Sciatic nerve (tissue), 2 donors: ENCODE measurements at places on chromosomes 1 and 21. TPM values are rescaled to one million over a fixed set of nuclear protein-coding genes. Genes with fewer than 3 reads are reported as not detected.
A peak's percentile ranks its signal among the peaks of the same experiment; 100 is the strongest.

Gene HHIPL2
- total RNA-seq, result 0.80 TPM

DNA sequence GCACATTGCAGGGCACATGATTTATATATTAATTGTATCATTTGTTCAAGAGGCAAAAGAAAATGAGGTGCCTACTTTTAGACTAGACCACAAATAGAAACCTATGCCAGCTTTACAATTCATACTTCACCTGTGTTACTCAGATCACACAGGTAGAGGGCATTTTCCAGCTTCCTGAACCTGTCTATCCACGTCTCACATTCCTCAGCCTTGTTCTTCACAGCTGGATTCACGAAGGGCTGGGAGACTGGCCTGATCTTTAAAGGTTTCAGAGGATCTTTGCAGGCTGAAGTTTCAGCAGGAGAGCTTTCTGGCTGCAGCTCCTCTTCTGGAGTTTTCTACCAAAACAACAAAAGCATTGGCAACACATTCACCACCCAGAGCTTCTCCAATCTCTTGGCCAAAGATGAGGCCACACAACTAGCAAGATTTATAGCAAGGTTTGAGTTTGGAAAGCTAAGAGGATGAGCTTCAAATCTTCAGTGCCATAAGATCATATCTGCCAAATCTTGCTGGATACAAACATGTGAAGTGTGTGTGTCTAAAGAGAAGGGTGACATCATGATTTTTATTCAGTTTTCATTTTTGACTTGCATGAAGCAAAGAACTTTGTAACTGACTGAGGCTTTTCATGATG lies 71.0 kb upstream of the CYP2J2 start:
- no peak for DNase-seq

DNA sequence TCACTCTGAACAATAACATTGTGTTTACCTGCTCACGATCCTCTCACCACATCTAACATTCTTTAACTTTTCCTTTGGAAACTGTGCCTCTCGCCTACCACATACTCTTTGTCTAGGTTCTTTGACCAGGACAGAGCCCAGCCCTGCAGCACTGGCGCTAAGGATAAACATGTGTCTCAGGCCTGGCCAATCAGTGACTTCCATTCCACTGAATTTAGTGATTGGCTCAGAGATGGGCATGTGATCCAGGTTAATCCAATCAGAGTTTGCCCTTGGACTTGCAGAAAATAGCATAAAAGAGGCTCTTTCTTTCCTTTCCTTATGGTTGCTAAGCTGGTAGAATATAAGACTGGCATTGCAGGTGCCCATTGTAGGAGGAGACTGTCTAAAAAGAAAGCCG lies 605.7 kb downstream of the MATN1 start:
- no peak for DNase-seq

- DNase-seq, result no peak
Measured at GRCh38 chr1:200588698-200589097, 31.9 kb downstream of the KIF14 start.

- DNase-seq, result no peak
Measured at GRCh38 chr1:15249081-15249480, 2.1 kb downstream of the FHAD1 start.

- no peak for DNase-seq
Measured at GRCh38 chr1:19744335-19744743, 55.4 kb downstream of the TMCO4 start.

- no peak for DNase-seq
Measured at GRCh38 chr1:101706366-101706765, 290.4 kb downstream of the OLFM3 start.

GRCh38 chr1:97467445-97467844 lies 453.4 kb downstream of the DPYD start:
- no peak for DNase-seq

DNA sequence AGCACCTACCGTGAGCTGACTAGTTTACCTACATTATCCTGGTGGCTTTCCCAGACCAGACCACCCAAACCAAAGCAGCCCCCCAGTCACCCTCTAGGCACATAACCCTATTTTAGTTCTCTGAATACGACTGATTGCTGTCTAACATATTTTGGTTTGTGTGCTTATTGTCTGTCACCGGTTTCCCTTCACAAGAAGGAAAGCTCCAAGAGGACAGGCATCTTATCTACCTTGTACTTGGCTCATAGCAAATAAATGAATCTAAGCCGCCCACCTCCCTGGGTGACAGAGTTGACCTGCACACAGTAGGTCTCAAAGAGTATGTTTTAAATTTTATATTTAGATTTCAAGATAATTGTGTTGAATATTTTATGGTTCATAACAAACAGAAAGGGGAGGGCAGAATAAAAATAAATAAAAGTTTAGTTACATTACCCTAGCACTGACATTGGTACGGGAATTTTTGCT lies 904 bp upstream of the PRDX6 start:
- no peak for DNase-seq

DNA sequence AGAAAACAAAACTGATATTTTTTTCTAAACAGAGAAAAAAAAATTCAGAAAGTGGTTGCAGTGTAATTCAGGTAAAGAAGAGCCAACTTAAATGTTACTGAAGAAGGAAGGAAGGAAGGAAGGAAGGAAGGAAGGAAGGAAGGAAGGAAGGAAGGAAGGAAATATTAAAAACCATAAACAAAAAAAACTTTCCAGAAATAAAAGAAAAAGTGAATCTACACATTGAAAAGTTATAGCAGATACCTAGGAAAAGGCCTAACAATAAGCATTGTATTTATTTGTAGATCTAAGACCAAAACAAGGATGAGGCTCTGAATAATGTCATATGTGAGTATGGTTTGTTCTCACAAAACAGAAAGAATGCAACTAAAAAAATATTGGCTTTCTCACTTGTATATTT lies 345.4 kb upstream of the NR5A2 start:
- DNase-seq, result no peak

- no peak for DNase-seq
Measured at GRCh38 chr1:208183977-208184911, 59.9 kb downstream of the PLXNA2 start.

- no peak for DNase-seq
Measured at GRCh38 chr1:88983791-88984559, 8.5 kb downstream of the KYAT3 start.

Gene OR10Z1
- not detected for total RNA-seq

DNA sequence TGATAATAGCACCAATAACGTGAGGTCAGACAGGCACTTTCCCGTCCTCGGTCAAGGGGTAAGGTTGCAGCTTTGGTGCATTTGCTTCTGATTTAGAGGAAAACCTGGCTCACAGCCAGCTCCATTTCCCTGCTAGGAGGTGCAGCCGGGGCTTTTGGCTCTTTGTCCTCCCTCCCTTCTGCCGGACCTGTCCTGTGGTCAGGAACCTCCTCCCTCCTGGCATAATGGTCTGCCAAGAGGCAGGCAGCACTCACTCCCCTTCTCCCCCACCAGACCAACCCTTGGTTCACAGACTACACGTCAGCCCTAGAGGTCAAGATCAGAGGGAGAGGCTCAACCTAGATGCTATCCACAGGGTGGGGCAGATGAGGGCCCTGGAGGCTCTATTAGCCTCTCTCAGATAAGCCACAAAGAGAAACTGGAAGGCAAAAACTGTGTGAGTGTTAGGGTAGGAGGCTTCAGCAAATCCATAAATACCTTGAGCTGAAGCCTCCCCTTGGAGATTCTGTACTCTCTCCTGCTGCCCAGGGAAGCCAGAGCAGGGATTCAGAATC lies 64.8 kb downstream of the PLXNA2 start:
- DNase-seq, result peak; percentile 71

GRCh38 chr1:172582889-172583288 lies 49.9 kb downstream of the SUCO start:
- DNase-seq, result no peak

DNA sequence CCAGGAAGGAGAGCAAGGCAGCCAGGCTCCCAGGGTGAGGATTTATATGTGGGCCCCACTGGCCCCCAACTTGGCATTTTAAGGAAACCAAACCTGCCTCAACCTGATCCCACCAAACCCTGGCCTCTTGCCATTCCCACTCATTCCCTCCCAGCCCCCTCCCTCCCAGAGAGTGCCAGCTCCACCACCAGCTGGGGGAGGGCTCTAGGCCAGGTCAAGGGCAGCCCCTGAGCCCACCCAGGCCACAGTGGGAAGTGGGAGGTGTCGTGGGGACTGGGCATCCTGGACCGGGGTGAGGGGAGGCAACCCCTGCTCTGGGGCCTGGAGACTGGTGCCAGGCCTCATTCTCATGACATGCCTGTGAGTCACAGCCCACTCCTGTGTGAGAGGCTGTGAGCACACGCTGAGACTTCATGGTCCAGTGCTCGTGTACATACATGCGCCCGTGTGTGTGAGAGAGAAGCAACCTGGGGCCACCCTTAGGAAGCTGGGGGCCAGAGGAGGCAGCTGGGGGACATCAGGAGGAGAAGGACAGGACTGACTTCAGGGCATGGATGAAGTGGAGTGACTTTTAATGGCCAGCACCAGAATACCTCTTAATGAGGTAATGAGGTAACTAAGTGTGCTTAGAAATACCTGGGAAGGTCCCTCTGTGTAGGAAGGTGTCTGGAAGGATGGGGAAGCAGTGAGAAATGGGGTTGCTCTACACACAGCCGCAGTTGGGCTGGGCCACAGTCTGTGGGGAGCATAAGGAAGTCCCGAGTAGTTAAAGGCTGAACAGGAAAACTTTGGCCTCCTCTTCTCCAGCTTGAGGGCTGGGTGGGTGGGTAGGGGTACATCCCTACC lies at the start of gene S100A2:
Gene S100A2 (minus strand): TSS at position 316 of the 846 bp plus-strand sequence. CDS start 1,967 bp downstream, outside the sequence.
- DNase-seq, result peak; percentile 67

GRCh38 chr1:153509729-153510354 lies 25.9 kb downstream of the S100A6 start:
- DNase-seq, result no peak

Gene SLAMF6
- total RNA-seq, result 0.85 TPM

- no peak for DNase-seq
Measured at GRCh38 chr1:197178998-197179397, 32.5 kb upstream of the ASPM start.

- DNase-seq, result no peak
Measured at GRCh38 chr1:15124362-15125100, 29.0 kb upstream of the TMEM51 start.

GRCh38 chr1:238779716-238780115 lies 606.7 kb upstream of the CHRM3 start:
- no peak for DNase-seq

Gene KRTAP19-1
- total RNA-seq, result not detected

DNA sequence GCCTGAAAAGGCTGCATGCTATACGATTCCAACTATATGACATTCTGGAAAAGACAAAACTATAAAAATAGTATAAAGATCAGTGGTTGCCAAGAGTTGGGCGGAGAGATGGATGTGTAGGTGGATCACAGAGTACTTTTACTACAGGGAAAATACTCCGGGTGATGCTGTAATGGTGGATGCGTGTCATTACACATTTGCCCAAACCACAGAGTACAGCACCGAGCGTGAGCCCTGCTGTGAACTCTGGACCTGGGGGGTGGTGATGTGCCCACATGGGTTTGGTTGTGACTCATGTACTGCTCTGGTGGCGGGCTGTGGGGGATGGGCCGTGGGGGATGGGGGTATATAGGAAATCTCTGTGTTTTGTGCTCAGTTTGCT lies 162.7 kb upstream of the COL6A1 start:
- no peak for DNase-seq

DNA sequence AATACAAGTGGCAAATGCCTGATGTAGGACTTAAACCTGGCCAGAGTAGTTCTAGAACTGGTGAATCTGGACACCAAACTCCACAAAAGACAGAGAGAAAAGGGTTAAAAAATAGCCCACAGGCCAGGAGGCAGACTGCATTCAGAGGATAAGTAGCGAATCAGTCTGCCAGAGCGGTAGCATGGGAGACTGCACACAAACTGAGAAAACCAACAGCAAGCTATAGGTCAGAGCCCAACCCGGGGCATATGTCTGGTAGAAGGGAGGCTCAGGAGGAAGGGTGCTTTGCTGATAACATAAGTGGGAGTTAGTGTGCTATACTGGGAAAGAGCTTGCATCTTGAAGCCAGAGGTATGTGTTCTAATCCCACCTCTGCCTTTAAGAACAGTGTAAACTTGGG lies 4.0 kb downstream of the LRRC53 start:
- DNase-seq, result no peak

DNA sequence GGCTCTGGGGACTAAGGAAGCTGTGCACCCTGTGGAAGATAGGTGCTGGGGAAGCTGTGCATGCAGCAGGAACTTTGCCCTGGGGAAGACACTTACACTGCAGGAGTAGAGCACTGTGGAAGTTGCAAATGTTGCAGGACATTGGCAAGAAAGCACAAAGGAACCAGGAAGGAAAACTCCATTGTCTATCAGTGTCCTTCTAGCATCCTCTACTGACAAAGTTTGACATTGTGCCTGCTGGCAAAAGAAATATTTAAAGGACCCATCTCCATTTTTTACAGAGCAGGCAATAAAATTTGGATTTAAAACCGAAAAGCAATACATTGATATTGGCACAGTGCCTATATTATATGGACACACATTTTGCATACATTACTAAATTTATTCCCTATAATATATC lies 394.1 kb downstream of the PBX1 start:
- no peak for DNase-seq

- DNase-seq, result no peak
Measured at GRCh38 chr1:200454425-200454824, 44.6 kb upstream of the ZNF281 start.

Gene JMJD4
- 13.4 TPM for total RNA-seq

DNA sequence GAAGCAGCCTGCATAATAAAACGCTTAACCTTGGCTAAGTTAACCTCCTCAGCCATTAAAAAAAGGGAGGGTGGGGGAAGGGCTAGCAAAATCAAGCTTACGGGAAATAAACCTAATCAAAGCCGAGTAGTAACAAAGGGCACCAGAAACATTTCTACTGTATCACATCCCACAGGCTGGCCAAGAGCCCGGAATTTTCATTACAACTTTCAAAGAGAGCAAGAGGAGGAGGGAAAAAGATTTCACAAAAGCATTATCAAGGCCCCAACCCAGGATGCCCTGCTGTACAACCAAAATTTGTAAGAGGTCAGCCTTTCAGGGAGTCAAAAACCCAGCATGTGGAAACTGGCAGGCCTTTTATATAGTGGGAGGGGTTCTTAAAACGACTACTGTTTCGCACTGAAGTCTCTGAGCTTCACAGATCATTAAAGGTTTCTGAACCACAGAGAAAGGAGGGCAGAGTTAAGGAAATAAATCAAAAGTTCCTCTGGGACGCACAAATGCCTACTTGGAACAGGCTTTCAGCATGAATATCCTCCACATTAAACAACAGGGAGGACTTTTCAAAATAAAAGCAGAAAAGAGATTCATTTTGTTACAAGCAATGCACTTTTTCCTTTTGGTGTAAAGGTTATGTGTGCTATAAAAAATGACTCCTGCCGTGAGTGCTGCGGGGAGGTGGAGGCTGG lies 90.4 kb downstream of the SLC45A1 start:
- peak; percentile 85 for DNase-seq

Gene FYB2
- not detected for total RNA-seq

DNA sequence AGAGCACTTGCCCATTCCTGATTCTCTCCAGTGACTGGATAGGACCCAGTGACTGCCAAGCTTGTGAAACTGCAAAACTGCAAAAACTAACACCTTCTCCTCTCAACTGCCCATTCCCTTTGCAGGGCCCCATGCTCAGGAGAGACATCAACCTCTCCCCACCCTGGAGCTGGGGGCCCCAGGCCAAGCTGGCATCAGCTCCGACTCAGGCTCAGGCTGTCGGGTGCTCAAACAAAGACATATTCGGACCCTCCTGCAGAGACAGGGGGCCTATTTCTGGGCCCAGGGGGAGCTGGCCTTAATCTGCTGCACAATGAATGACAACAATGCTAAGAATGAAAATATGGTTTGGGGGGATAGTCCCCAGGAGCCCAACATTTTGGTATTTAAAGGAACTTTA lies 11.8 kb downstream of the LMX1A start:
- DNase-seq, result no peak

Gene UTS2
- total RNA-seq, result not detected

- no peak for DNase-seq
Measured at GRCh38 chr1:150234309-150234565, 1.7 kb downstream of the ANP32E start.

Gene TMCO1
- total RNA-seq, result 55.1 TPM

GRCh38 chr1:51648180-51649109 lies 31.6 kb downstream of the OSBPL9 start:
- DNase-seq, result no peak
